Effector memory CD8-positive, alpha-beta T cell (primary cell): ENCODE measurements at places on chromosomes 16 and 17.

GRCh38 chr16:78259873-78260272 lies 160.4 kb downstream of the WWOX start:
- DNase-seq = no peak

GRCh38 chr17:54899201-54899600 lies 1.5 kb upstream of the TOM1L1 start:
- DNase-seq = no peak

GRCh38 chr17:30344283-30345088 lies 10.6 kb upstream of the TMIGD1 start:
- DNase-seq = no peak

- DNase-seq = peak; percentile 63
Observed at GRCh38 chr16:85898521-85899442, at the start of gene IRF8. Gene IRF8, plus strand, starts transcription at chr16:85899162. Its CDS starts 3,854 bp downstream, at chr16:85903016.

DNA sequence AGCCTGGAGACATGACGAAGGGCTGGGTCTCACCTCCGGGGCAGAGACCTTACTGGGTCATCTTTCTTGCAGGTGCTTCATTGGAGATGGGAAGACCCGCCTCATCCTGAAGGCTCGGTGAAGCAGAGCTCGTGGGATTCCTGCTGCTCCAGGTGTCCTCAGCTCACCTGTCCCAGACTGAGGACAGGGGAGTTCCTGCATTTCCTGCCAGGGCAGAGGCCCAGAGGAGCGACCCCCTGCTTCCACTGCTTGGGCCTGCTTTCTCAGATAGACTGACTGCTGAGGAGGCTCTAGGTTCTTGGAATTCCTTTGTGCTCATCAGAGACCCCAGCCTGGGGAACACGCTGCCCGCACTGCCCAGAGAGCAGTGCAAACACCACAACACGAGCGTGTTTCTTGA lies 11.6 kb downstream of the AQP8 start:
- no peak for DNase-seq

DNA sequence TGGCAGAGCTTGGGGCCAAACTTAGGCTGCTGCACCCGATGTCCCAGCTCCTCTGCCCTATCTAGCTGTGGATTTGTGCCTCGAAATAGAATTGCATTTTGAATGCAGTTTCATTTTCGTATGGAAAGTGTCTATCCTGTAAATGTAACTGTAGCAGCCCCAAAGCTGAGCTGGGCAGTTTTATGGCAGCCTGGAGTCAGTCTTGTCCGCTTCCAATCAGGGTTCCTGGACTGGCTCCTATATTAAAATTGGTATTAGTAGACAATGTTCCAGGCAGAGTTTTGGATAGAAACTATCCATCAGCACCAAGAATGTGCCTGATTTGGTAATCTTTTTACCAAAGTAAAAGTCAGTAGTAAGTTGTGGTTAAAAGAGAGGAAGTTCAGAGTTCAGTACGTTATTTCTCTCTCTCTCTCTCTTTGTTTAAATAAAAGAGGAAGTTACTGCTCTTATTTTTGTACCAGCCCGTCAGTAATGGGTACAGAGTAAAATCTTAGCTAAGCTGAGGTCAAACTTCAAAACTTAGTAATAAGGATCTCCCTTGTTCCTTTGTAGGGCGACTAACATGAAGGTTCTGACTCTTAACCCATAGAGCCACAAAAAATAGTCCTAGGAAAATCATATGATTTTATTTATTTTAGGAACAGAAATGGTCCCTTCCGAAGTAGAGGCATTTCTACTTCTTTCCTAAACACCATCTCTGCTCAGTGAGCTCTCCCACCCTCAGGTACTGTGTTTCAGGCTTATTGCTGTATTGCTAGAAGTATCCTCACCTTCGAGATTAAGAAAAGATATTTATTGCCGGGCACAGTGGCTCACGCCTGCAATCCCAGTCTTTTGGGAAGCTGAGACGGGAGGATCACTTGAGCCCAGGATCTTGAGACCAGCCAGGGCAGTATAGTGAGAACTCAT lies 28.0 kb downstream of the PRKCB start:
- DNase-seq = no peak

DNA sequence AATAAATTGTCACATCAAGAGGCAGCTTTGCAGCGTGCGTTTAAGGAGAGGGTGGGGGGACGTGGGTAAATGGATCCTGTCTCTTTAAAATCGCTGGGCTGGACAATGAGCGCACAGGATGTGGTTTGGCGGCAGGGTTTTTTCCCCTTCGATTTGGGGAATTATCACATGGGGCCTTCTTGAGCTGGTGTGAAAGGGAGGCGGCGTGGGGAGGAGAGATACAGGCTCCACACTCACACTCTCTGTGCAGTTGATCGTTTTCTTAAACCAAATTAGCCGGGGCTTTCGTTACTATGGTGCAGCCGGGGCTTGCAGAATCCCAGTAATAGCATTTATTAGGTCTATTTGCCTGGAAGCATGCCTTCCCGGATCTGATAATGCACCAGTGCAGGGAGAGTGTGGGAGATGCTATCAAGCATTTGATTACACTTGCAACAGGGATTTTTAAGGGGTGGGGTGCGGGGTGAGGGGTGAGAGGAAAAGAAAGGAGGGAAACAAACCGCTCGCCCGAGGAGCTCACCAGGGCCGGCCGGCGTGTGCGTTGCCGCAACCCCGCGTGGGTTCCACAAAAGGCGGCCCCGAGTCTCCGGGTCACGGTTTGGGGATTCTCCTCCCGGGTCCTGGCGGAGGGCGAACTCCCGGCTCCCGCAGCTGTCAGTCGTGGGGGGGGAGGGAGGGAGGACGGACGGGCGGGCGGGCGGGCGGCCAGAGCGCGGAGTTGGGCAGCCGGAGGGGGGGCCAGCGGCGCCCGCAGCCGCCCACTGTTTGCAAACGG lies 58.8 kb upstream of the GSE1 start:
- DNase-seq = peak; percentile 75

GRCh38 chr17:9022573-9023391 lies 1.5 kb downstream of the NTN1 start:
- DNase-seq = no peak

GRCh38 chr16:25390761-25391160 lies 133.1 kb upstream of the ZKSCAN2 start:
- no peak for DNase-seq

DNA sequence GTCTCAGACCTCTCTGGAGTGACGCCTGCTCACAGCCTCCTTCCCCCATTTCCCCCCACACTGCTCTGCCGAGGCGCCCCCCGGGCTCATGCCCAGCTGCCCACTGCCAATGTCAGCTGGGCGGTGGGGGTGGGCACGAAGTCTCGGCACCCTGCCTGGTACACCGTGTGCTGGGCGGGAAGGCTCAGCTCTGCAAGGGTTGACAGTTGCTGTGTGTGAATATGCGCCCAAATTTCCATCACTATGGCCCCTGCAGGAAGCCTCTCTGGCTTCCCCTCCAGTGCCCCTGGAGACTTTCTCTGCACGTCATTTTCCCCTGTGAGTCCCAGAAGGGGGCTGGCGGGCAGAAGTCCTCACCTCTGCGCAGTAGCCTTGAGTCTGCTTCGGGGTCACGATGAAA lies 11.6 kb upstream of the CAMKK1 start:
- DNase-seq = no peak

GRCh38 chr17:49028271-49028670 lies 31.1 kb downstream of the IGF2BP1 start:
- no peak for DNase-seq

DNA sequence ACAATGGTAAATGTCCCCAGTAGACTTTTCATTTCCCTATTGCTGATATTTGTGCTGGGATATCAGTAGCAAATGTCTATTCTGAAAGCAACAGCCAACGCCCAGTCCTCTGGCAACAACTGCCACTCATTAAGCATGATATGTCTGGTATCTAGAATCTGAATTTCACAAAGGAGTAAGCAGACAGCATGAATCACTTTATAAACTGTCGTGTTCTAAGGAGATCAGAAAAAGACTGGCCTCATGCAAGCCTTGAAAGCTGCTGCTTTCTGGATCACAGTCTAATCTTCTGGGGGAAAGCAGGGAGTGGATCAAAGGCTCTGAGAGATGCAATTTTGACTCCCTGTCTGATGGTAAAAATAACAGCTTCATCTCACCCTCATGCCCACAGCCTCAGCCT lies 153.1 kb upstream of the NOG start:
- DNase-seq = no peak
